ENCODE measurements at places on chromosomes 12 and 14.

- no peak for DNase-seq
Measured at GRCh38 chr14:72380456-72380855, 448.2 kb downstream of the RGS6 start.

- no peak for DNase-seq
Measured at GRCh38 chr14:54194501-54194900, 202.3 kb upstream of the CDKN3 start.

DNA sequence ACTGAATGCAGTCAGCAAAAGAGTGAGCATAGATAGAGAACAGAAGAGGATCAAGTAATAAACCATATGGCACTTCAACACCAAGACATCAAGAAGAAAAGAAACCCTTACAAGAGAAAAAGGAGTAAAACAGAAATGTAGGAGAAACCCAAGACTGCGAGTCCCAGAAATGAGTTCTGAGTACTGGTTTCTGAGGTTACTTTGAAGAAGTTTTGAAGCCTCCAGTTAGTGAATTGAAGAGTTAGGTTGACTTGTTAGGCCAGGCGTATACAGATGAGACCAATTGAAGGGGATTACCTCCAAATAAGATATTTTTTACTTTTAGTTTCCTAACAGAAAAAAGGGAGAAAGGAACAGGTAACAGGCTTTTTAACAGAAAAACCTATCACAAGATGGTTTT lies 162.2 kb upstream of the SSTR1 start:
- DNase-seq, result no peak

DNA sequence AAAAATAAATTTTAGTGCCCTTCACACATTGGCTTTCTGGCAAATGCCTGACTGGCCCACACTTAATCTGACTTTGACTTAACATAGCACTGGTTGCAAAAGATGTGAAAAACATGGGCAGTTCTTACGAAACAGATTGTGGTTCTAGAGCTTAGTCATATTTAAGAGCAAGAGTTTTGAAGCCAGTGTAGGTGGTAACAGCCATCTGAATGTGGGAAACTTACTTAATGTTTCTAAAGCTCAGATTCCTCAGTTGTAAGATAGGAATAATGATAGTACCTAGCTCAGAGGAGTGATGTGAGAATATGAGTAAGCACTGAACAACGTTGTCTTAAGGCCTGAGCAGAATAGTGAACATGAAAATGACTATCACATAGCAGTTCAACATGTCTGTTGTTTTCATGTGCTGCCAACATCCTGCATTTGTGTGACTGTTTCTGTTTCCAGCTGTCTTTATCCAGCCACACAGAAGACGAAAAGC lies 262.7 kb downstream of the SYT1 start:
- DNase-seq, result no peak

DNA sequence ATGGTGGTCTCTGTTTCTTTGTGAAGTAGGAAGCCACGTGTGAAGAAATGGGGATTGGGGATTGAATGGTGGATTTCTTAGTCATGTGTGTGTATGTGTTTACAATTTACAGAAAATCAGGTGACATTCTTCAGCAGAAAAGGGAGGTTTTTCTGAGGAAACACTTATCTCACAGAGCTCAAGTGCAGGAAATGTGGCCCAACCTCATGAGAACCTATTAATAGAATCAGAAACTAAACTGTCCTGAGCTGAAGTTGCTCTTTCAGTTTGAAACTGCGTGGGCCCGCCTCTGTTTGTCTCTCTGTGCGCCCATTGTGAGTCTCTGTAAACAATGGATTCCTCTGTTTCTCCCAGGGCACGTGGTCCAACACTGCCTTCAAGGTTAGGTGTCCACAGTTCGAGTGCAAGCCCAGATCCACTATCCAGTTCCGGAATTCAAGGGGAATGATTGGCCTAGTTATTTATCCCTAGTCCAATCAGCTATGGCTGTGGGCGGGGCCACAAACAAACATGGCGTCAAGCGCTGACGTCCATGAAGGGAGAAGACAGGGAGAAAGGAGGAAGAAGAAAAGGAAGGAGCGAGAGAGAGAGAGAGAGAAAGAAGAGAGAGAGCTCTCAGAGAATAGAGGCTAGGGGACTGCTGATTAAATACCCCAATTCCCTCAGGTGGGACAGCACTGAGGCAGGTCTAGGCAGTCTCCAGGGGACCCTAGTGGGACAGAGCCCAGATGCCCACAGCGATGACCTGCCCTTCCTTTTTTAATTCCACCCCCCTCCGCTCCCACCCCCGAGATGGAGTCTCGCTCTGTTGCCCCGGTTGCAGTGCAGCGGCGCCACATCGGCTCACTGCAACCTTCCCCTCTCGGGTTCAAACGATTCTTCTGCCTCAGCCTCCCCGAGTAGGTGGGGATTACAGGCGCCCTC lies 31.4 kb upstream of the C12orf76 start:
- peak; percentile 49 for DNase-seq

- DNase-seq, result no peak
Measured at GRCh38 chr12:120064054-120064940, 52.3 kb downstream of the RAB35 start.

DNA sequence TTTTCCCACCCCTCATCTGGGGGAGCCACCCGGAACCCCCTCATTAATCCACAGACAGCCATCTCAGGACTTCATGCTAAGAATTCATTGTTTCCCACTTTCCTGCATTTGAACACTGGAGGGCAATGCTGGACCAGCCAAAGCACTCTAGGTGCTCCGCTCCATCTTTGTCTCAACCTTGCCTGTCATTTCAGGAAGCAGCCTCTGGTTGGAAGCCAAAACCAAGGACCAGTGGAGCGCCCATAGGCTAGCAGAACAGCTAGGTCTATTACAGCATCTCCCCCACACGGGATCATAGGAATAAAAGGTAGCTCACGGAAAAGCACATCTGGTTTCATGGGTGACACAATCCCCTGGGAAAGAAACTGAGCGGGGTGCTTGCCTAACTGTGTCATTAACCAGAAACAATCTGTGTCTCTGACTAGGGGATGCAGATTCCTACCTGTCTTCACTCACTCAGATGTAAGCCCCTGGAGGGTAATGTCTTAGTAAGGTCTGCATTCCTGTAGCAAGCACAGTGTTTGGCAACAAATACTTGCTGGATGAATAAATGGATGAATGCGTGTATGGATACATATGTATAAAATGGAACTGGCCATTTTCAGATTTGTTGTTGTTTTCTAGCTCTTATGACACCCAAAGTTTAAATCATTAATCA lies 197.0 kb downstream of the DAD1 start:
- peak; percentile 44 for DNase-seq

GRCh38 chr14:84850595-84850994 lies 679.3 kb upstream of the FLRT2 start:
- DNase-seq, result no peak
